ENCODE measurements at places on chromosomes 4 and X.

DNA sequence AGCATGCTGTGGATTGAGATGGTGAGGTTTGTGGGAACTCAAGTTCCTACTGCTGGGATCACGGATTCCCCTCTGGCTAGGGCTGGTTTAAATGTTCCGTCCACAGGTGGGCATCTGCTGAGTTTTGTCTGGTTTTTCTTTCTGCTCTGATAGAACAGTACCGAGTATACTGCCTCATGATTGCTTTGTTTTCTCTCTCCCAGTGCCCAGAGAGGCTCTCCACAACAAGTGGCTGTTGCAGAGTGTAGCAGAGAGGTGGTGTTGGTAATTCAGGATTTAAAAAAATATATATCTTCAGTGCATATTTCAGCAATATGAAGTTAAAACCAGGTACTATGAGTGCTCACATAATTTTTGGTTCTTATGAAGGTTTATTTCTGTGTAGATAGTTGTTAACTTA, 213.7 kb downstream of the TEX13C start:
- DNase-seq, result no peak

DNA sequence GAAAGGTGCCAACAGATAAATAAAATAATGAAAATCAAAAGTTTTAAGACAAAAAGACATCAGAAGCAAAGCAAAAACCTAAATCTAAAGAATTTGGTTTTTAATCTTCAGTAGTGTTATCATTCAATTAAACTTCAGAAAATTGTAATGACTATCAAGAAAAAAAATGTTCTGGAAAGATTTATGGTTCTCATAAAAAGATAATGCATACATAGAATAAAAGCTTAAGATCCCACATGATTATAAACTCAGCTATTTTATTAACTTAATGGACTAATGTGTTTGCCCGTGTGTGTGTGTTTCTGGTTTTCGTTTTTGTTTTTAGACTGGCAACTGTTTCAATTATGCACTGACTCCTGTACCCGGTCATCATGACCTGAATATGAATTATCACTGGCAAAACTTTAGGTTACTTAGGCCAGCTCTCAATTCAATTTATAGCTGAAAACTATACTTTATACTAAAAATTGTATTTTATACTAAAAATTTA, 217.5 kb upstream of the DKK2 start:
- DNase-seq, result no peak

DNA sequence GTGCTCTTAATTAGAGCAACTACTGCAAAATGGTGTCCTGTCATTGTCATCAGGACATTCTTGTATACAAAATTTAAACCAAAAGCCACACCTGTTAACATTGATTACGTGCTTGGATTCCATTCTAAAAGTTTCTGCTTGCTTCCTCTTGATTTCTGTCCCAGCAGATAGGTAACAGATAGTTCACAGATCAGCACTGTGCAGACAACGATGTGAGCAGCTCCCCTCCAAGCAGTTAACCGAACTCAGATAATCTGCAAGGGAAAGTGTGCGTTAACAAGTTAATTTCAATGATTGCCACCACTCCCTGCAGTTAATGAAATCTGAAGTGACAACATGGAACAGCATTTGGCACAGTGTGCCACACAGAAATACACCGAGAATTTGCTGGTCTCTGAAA, 54.4 kb upstream of the RELL1 start:
- DNase-seq, result no peak

- no peak for DNase-seq
Measured at GRCh38 chrX:77617206-77617605, 168.8 kb downstream of the ATRX start.

- peak; percentile 6 for DNase-seq
Measured at GRCh38 chrX:63713526-63713925, 71.5 kb downstream of the ARHGEF9 start.

DNA sequence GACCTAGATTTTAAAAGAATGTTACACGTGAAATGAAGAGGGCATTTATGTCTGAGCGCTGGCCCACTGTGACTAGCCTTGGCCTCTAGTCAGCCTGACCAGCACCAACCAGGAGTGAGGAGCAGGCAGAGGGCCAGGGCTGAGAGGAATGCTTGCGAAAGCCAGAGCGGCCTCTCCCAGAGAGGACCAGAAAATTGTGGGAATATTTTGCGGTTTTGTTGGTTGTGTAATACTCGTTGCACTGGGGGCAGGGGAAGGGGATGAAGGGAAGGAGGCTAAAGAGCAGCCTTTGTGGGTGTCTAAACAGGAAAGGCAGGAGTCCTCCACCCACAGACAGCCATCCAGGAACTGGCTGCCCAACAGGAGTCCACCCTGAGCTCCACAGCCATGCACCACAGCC, 3.8 kb downstream of the GABRE start:
- peak; percentile 93 for DNase-seq

DNA sequence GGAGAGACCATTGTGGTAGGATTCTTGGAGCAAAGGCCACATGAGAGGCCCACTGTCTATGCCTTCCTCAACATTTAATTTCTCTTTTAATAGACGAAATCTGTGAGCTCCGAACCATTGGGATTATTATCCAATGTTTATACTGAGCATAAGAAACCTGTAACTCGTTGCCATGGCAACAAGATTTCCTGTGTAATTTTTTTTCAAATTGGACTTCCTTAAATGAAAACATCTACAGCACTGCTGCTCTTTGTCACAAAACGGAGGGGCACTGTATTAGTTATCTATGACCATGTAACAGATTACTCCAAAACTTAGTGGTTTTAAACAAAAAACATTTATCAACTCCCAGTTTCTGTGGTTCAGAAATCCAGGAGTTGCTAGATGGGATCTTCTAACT, 38.7 kb downstream of the PPP1R2C start:
- no peak for DNase-seq

GRCh38 chrX:13180807-13181206, 136.4 kb upstream of the FAM9C start:
- DNase-seq, result peak; percentile 89

DNA sequence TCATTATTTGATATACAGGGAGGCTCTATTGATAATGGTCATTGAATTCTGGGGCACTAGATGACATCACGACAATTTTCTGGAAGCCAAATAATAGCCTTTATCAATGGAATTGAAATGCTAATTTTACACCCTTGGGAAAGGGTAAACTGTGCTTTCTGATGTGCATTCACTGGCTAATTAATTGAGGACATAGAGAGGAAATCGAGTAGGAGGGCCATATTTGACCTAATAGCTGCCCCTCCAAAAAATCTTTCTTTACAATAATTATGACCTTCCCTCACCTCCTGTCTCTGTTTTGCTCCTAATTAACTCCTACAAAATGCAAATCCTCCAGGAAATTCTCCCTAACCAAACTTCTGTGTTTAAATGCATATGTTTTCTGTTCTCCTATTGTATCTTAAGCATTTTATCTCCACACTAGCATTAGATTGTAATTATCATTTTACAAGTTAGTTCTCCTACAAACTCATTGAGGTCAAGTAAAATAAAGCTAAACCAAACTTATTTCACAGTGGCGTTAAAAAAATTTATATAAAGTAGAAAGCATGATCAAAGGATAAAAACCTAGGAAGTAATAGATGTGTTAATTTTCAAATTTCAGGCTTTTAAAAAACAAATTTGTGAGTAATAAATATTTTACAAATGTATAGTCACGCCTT, 1414.0 kb upstream of the AGA start:
- no peak for DNase-seq

- no peak for DNase-seq
Measured at GRCh38 chrX:27591938-27592337, 1.8 kb downstream of the DCAF8L2 start.

- DNase-seq, result no peak
Measured at GRCh38 chr4:25993395-25994185, 79.6 kb downstream of the SMIM20 start.
